ENCODE measurements at places on chromosomes 5 and 9. TPM values are rescaled to one million over a fixed set of nuclear protein-coding genes. Genes with fewer than 3 reads are reported as not detected.

- no peaks in the 10 kb centered on the region for H3K27me3 ChIP-seq
- no peaks in the 10 kb centered on the region for H3K36me3 ChIP-seq
- H3K4me1 ChIP-seq = peaks cover 6% of the 10 kb centered on the region
- H3K27ac ChIP-seq = no peak overlapping the region
Measured at GRCh38 chr9:88976890-88977257, 14.4 kb upstream of the S1PR3 start.

ZNF300 gene
- total RNA-seq = 8.7 TPM

DNA sequence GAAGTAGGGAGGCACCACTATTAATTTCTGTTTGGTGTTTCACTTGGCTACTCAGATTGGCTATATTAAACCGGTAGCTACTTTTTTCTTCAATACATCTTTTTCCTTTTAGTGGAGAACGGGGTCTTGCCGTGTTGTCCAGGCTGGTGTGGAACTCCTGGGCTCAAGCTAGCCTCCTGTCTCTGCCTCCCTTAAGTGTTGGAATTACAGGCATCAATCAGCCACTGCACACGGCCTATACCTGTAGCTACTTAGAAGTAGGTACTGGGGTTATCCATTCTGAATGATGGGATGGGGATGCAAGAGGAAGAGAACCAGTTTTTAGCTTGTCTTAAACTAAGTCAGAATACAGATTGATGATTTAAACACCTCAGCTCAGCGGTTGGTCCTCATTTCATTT is 1.7 kb downstream of the UBE2D2 start:
- H3K4me3 ChIP-seq = peak overlapping the region; percentile 94
- no peaks in the 10 kb centered on the region for H3K27me3 ChIP-seq
- no peak for DNase-seq
- peaks cover 35% of the 10 kb centered on the region for H3K4me1 ChIP-seq
- H3K27ac ChIP-seq = peak overlapping the region; percentile 98
- no peaks in the 10 kb centered on the region for H3K36me3 ChIP-seq

DNA sequence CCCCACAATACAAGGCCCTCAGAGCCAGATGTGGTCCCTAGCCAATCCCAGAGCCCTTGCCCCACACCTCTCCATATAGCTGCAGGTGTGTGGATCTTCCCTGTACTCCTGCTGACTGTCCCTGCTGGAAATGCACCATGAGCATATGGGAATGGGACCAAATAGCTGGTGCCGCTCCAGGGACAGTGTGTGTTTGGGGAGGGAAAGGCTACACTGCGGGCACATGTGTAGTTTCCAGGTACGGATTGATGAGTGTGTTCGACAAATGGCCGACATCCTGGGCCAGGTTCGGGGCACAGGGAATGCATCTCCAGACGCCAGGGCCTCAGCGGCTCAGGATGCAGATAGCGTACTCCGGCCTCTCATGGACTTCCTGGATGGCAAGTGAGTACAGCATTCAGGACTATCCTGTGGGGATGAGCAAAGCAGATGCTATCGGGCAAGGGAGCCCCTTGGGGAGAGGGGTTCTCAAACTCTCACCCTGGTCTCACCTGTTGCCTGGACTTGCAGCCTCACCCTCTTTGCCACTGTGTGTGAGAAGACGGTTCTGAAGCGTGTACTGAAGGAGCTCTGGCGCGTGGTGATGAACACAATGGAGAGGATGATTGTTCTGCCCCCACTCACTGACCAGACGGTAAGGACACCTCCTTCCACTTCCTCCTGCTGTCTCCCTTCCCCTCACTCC is 91.1 kb upstream of the RUSC2 start:
- H3K4me3 ChIP-seq = no peak overlapping the region
- DNase-seq = no peak
- no peaks in the 10 kb centered on the region for H3K27me3 ChIP-seq
- no peaks in the 10 kb centered on the region for H3K4me1 ChIP-seq

- H3K27ac ChIP-seq = no peak overlapping the region
- H3K27me3 ChIP-seq = peaks cover 4% of the 10 kb centered on the region
- H3K4me3 ChIP-seq = no peak overlapping the region
- H3K36me3 ChIP-seq = no peaks in the 10 kb centered on the region
- DNase-seq = peak; percentile 39
Measured at GRCh38 chr5:179530069-179530998, 20.0 kb upstream of the RUFY1 start.

- no peak overlapping the region for H3K27ac ChIP-seq
- DNase-seq = no peak
- H3K4me1 ChIP-seq = no peaks in the 10 kb centered on the region
Measured at GRCh38 chr5:39462211-39462610, 37.4 kb upstream of the DAB2 start.

GRCh38 chr9:128361986-128362646 is 9.1 kb upstream of the URM1 start:
- H3K4me3 ChIP-seq = no peak overlapping the region
- H3K4me1 ChIP-seq = peaks cover 6% of the 10 kb centered on the region
- no peaks in the 10 kb centered on the region for H3K27me3 ChIP-seq
